T-helper 1 cell (primary cell): ENCODE measurements at places on chromosomes 7 and 10.

GRCh38 chr10:63058236-63058635, 74.9 kb upstream of the NRBF2 start:
- DNase-seq: no peak

DNA sequence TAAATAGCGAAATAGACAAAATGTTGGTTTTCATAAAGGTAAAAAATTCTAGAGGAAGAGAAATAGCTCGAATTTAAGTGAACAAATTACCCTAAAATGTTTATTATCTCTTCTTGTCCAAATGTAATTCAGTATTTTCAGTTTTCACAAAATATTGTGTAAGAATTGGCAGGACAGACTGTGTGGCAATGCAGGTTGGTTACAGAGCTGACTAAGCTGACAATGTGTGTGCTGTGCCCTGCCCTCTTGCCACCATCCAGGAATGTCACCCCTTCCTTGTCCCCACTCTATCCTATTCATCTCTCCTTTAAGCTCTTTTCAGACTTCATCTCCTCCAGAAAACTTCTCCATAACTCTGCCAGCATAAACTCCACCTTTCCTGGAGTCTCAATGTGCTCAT, 46.1 kb downstream of the COL28A1 start:
- no peak for DNase-seq

DNA sequence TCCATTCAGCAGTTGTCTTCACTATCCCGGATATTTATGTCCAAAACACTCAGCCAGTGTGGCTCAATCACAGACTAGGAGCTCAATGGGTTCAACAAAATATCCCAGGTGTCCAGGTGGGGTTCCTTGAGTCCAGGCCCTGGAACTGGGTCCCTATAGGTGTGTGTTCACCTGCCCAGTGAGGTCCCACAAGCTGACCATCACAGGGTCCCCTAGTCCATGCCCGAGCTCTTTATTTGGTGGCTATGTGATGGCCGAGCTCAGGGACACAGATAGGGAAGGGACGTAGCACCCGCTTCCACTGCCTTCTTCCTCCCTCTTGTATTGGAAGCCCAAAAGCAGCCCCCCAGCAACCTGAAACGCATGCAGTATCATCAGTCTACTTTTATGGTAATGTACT, 78.9 kb upstream of the DDC start:
- no peak for DNase-seq

- no peak for DNase-seq
Observed at GRCh38 chr7:123231021-123232000, 31.5 kb upstream of the SLC13A1 start.

- no peak for DNase-seq
Observed at GRCh38 chr10:98971464-98971863, 264.2 kb downstream of the HPSE2 start.

- DNase-seq: no peak
Observed at GRCh38 chr10:18010050-18010449, 58.3 kb downstream of the SLC39A12 start.

DNA sequence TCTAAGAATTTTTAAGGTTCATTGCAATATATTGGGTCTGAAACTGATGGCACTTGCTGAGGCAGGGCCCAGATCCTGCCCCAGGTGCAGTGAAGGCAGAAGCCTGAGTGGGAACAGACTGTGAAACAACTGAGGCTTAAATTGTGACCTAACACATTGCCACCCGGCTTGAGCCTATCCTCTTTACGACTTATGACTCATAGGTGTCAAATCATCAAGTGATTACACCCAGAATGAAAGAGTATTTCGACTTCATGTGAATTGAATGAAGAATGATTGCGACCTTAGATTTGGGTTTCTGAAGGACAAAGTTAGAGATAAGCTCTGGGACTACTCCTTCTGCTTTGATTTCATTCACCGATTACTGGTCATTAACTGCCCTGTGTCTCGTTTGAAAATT, 200.9 kb downstream of the CREB5 start:
- DNase-seq: no peak

- DNase-seq: no peak
Observed at GRCh38 chr7:39688611-39689480, 65.5 kb downstream of the RALA start.
